Activated gamma-delta T cell treated with Interleukin-2 at 50 U/mL for 16 hours (primary cell): ENCODE measurements at places on chromosomes 16 and 17.

- no peak for DNase-seq
Observed at GRCh38 chr16:78444-79150, 572 bp downstream of the MPG start.

DNA sequence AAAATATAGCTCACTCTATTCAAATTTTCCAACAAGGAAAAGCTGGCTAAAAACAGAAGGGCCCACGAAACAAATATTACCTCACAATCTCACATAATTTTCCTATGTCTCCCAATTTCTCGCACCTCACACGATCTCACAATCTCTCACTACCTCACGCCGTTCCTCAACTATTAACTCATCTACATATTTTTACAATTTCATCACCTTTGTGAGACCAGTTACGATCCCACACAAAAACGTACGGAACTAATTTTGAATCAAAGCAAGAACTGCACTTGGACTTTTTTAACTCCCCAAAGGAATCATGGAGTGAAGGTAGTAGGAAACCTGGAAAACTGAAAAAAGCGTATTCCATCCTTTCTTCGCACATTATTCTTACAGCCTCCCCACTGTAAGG is 1.1 kb downstream of the CBX1 start:
- no peak for DNase-seq

DNA sequence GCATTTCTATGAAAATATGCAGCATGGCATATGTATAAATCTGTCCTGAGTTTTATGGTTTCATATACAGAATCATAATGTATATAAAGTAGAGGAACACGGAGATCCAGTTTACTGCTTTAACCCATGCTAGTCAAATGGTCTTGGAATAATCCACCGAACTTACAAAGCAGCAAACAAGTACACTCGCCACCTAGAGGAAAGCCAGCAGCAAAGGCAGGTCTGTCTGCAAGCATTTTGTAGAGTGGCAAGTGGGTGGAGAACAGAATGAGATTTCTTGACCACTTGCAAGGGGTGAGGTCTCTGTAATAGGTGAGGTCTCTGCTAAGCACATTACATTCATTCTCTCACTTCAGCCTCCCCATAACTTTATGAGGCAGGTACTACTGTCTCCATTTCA is 308.3 kb downstream of the CA10 start:
- DNase-seq: no peak

DNA sequence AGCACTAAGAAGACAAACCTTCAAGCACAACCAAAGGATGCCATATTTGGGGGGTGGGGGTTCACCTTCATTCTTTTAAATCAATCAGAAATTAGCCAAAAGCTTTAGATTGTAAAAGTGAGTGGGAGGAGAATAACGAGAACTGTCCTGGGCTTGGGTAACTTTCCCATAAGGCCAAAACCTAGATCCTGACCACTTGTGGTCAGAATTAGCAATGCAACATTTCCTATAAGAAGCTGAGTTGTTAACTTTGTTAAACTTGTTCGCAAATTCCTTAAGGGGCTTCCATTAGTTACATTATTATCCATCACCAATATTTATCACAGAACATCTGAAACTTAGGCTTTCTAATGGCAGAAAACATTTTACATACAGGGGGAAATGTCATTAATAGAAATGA is 25.1 kb downstream of the STAT5B start:
- no peak for DNase-seq

DNA sequence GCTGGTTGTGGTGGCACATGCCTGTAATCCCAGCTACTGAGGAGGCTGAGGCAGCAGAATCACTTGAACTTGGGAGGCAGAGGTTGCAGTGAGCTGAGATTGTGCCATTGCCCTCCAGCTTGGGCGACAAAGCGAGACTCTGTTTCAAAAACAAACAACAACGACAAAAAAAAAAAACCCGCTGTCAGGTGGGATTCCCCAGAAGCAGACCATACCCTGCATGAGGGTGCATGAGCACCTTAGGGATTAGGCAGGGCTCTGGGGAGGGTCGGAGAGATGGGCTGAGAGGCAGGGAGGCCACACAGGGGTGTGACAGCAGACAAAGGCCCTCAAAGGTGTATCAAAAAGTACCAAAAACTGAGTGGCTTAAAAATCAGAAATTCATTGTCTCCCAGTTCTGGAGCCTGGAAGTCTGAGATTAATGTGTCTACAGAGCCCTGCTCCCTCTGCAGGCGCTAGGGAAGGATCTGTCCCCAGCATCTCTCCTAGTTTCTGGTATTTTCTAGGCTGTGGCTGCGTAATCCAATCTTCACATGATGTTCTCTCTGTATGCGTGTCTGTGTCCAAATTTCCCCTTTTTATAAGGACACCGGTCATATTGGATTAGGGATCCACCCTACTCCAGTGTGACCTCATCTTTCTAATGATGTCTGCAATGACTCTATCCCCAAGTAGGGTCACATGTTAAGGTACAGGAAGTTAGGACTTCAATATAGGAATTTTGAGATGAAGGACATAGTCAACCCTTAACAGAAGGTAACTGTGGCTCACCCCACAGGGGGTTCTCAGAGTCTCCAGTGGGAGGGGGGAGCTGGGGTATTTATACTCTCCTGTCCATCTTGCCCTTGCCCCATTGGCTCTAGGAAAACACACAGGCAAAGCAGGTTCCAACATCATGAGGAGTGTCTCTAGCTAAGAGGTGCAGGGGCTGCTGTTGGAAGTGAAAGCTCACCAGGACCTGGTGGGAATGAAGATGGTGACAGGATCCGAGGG is 13.6 kb upstream of the TVP23A start:
- DNase-seq: no peak

- DNase-seq: no peak
Observed at GRCh38 chr16:66832661-66833305, 2.0 kb upstream of the NAE1 start.

DNA sequence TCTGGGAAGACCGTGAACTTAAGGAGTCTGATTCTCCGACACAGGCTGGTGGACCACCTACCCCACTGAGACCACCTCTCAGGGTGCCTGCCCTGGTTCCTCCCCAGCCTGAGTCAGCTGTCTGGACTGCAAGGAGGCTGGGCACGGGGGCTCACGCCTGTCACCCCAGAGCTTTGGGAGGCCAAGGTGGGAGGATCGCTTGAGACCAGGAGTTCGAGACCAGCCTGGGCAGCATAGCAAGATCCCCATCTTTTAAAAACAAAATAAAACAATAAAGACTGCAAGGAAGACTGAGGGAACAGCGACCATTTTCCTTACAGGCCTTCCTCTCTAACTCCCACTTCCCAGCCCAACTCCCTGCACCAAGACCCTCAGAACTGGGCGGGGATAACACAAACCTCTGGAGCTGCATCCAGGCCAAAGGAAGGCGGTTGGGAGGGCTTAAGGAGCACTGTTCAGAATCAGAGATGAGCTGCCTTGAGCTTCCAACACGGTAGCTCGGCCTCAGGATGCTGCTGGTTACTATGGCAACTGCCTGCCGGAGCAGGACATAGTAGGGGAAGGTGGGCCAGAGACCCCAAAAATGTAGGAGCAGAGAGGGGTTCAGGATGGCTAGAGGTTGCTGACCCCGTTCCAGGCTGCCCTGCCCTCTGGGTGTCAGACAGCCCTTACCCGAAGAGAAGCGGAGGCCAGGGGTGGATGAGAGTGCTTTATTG is 4.4 kb downstream of the APOBR start:
- DNase-seq: no peak

- peak; percentile 92 for DNase-seq
Observed at GRCh38 chr16:3134338-3135125, at the start of gene ZNF213. Gene ZNF213, plus strand, starts transcription at chr16:3135029. Its CDS starts 2,252 bp downstream, at chr16:3137281.

GRCh38 chr17:81309140-81309858 is 14.2 kb upstream of the SLC38A10 start:
- no peak for DNase-seq

GRCh38 chr16:77450790-77451487 is 16.1 kb upstream of the ADAMTS18 start:
- DNase-seq: no peak

GRCh38 chr17:45139533-45139920 is 4.0 kb downstream of the ACBD4 start:
- no peak for DNase-seq
